Kidney tubule cell (primary cell): ENCODE measurements at places on chromosomes 2 and 18.

DNA sequence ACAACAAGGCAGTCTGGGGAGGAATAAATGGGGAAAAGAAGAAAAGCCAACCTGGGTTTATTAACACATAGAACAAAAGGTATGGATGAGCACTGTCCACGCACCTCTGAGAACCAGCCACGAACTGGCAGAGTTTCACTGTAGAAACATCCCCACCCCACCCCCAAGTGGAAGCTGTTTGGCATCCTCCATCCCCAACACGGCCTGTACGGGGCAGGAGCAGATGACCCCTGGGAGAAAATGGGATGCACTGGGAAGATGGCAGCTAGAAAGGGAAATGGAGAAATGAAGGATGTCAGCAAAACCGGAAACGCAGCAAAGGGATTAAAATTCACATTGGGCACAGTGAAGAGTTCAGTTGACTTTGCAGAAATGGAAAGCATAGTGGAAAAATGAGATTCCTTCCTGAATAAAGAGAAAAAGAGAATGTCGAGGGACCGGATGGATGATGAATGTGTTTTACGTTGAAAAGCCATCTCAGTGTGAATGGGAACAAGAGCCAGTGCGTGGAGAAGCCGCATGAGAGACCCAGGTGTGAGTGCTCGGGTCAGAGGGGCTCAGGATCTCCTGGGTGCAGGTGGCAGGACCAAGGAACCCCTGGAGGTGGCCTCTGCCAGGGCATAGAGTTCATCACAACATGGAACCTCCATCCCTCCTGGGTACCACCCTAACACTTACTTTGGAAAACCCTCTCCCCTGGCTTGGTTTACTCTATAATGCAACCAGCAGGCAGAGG is 247.0 kb downstream of the ALPK2 start:
- no peak for DNase-seq

DNA sequence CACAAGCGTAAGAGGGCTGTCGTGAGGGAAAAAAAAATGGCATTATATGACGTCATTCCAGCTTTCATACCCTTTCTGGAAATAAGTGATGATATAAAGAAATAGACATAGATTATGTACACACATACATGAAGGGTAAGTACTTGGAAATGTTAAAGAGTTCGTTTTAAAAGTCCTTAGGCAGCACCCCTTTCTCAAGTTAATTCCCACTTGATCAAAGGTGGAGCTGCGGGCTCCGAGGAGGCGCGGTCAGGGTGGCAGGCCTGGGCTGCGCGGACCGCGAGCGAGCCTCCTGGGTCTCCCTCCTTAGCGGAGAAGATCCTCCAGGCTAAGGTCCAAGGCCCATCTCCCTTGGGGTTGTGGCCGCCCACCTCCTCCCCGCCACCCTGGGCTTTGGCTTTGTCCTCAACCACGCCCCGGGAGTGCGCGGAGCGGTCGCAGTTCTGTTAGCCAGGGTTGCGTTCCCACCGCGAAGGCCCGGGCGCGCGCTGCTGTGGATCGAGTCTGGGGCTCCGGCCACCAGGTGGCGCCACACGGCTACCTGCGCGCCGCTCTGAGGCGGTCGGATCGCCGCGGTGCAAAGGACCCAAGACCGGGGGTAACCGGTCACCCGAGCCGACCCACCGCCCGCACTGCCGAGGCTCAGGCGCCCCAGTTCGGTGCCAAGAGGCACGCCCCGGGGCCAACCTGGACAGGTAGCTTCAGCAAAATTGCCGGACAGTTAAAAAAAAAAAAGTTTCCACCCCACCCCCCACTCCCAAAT is 66.8 kb downstream of the HNRNPLL start:
- DNase-seq: peak; percentile 63

DNA sequence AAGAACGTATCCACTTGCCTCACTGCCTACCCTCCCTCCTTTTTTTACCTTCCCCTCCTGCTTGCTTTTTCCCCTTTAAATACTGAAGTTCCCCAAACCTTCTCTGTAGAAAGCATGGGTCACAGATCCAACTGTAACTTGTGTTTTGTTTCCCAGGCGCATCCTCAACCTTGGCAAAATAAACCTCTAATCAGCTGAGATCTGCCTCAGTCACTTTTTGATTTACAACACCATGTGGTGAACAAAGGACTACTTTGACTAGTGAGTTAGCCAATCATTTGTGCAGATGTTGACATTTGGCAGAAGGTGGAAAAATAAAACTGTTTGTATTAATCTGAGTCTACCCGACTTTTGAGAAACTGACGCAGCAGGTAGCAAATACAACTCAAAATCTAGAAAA is 23.3 kb upstream of the MCM6 start:
- DNase-seq: no peak

DNA sequence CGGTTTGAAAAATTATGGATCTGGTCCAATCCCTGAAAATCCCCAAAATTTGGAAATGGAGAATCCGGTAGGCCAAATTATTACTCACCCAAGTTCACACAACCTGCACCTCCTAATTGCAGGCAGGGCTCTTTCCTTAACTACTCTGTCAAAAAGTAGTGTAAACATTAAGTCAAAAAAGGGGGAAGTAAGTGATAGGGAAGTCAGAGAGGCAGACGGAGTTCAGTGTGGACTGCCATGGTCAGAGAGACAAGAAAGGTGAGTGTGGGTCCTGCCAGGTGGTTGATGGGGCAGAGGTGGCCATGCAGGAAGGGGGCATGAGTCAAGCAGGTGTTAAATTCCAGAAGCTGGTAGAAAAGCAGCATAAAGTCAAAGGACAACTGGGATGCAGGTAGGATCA is 104.7 kb upstream of the STPG4 start:
- DNase-seq: no peak

GRCh38 chr18:24386681-24387080 is 10.9 kb downstream of the OSBPL1A start:
- DNase-seq: no peak

- DNase-seq: no peak
Measured at GRCh38 chr18:77981874-77982273, 732.2 kb downstream of the GALR1 start.
